ENCODE measurements at places on chromosomes 6 and 20. TPM values are rescaled to one million over a fixed set of nuclear protein-coding genes. Genes with fewer than 3 reads are reported as not detected.

GRCh38 chr6:8462694-8463093 lies 27.3 kb upstream of the SLC35B3 start:
- DNase-seq, result no peak

Gene CTCFL
- total RNA-seq, result not detected

GRCh38 chr6:32742374-32742773 lies 1.2 kb downstream of the HLA-DQA2 start:
- DNase-seq, result no peak

Gene PROCR
- total RNA-seq, result 10.5 TPM

GRCh38 chr6:44645276-44645675 lies 257.8 kb downstream of the CDC5L start:
- DNase-seq, result no peak

- no peak for DNase-seq
Measured at GRCh38 chr20:3935295-3935955, 46.2 kb downstream of the PANK2 start.

DNA sequence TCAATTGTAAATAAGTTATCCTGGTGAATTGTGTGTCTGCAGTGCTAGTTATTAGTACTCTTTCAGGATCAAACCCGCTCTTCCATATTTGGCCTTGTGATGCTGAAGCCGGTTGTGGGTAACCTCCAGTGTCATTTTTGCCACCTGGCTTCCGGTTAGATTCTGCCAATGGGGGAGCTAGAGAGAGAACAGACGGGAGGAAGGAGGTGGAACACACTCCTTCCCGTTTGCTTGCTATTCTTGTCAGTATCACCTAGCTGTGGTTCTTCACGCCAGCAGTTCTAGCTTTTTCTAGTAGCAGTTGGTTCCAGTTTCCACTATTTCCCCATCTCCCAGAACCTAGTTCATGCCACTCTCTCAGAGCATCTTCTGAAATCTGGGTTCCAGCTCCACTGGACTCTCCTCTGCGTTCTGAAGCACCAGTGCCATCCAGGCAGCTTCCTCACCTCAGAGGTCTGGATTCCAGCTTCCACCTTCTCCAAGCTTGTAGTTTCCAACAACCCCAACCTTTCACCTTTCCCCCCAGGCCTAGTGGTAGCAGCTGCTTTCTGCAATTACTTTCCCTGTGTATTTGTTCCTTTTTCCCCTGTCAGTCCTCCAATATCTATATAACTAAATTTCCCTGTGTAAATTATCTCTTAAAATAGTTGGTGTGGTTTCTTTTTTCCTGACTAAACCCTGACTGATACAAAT lies 46.9 kb upstream of the LOC128125822 start:
- DNase-seq, result no peak

DNA sequence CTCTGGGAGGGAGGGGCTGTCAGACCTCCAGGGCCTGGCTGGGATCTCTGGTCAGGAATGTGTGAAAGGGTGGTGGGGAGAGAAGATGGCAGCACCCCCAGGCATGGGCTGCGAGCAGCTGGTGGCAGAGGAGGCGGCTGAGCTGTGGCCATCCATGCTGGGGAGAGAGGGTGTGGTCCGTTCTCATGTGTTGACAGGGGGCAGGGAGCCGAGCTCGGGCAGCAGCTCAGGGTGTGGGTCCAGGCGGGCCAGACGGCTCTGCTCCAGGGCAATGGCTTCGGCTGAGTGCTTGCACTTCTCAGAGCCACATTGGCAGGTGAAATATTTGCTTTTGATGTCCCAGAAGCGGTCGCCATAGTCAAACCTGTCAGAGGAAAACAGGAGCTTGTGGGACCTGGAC lies 1.1 kb upstream of the SLC44A4 start:
- DNase-seq, result peak; percentile 64

All from Right ventricle myocardium inferior (tissue), 1 donor.